Omental fat pad (tissue), 4 donors: ENCODE measurements at places on chromosomes 4 and X.

DNA sequence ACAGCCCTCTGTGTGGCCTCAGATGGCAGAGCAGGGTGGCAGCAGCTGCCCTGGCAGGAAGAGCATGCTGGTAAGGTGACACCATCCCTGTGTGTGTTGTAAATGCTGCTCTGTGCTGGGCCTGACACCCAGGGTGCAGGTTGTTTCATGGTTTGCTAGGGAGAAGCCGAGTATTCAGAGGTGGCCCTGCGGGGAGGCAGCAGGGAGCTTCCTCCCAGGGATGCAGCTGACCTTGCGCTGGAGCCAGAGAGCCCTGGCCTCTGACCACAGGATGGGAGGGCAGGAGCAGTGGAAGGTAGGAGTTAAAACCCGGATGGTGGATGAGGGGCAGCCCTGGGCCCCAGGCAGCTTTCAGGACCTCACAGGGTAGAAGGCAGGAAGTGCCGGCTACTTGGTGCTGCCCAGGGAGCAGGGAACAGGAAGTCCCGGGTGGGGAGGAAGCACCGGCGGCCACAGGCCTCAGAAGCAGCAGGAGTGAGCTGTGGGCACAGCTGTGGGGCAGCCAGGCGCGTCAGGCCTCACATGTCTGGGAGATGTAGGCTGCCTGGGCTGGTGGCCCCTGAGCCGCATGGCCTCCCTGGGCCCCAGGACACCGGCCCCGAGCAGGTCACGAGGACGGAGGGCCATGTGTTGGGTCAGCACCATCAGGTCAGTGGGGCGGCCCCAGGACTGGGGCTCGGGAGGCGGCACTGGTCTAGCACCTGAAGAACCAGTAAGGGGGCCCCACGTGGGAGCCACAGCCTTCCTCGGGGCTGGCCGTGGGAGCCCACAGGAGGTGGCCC lies 19.1 kb downstream of the SH3BP2 start:
- no peak for DNase-seq

- DNase-seq = no peak
These were observed 3.9 kb upstream of the RNF4 start for GRCh38 chr4:2465032-2465431.

- DNase-seq = no peak
These were observed 76.9 kb downstream of the PAQR3 start for GRCh38 chr4:78862314-78862737.

DNA sequence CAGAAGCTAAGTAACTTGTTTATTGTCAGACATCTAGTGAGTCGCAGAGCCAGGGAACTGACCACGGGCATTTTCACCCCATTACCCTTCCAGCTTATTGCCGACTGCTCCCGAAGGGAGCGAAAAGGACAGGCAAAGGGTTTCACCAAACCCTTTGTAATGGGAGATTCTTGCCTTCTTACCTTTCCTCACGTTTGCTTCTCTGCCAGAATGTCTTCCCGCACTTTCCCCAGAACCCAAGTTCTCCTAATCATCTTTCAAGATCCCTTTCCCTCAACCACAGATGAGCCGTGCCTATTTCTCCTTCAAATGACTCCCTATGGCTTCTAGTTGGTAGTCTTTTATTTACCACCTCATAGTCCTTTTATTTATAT lies 520 bp upstream of the SRP72 start:
- DNase-seq = no peak

- no peak for DNase-seq
These were observed 66.1 kb downstream of the KLHL4 start for GRCh38 chrX:87583679-87584078.

DNA sequence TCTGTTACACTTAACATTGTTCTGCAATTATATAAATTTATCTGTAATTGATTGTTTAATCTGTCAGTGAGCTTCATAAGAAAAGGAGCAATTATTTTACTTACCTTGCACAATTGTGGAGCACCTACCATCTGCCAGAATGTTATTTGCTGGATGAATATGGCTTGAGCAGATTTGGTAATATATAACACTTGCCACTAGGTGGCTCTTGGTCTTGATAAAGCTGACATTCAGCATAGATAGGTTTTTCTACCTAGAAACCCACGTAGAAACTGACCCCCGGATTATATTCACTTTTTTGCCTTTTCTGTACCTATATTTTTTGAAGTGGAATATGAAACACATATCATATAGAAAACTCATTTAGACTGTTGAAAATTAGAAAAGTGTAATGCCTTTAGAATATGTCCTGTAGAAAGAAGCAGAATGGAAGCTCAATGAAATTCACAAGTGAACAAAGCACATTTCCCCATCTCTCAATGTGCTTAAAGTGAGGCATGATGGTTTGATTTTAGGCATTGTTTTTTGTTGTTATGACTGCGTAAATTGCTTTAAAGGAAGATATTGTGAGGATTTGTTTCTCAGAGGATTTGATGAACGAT lies 9.5 kb downstream of the RBPJ start:
- DNase-seq = no peak

GRCh38 chr4:119027811-119028210 lies 107.8 kb upstream of the MYOZ2 start:
- no peak for DNase-seq

DNA sequence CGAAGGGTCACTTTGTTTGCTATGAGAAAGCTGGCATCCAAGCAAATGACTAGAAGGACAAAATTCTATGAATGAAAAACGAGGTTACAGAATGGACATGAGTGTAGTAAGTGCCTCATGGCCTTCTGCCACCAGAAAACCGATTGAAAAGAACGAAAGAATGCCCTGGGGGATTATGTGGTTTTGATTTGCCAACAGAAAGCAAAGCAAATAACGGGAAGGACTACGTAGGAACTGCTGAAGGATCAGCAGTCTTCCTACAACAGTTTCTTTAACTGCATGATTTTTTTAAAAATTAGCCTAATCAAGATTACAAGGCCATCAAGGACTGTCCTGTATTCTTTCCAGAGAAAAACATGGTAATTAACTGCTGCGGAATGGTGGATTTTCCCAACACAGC lies 50.6 kb downstream of the NRK start:
- DNase-seq = no peak

DNA sequence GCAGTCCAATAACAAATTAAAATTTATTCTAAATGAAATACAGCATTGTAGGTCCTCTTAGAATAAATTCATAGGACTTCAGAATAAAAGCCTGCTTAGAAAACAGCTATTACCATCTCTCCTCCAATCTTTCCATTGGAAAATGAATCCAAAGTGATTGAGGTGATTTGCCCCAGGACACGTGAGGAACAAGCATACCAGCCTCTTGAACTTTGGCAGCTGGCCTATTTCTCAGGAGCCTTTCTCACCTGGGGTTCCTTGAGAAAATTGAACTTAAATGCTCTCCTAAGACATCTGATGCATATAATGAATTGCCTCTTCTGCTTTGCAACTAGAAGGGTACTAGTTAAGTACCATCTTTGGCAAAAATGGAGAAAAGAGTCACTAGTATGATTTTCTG lies 13.5 kb downstream of the ARHGAP24 start:
- no peak for DNase-seq

DNA sequence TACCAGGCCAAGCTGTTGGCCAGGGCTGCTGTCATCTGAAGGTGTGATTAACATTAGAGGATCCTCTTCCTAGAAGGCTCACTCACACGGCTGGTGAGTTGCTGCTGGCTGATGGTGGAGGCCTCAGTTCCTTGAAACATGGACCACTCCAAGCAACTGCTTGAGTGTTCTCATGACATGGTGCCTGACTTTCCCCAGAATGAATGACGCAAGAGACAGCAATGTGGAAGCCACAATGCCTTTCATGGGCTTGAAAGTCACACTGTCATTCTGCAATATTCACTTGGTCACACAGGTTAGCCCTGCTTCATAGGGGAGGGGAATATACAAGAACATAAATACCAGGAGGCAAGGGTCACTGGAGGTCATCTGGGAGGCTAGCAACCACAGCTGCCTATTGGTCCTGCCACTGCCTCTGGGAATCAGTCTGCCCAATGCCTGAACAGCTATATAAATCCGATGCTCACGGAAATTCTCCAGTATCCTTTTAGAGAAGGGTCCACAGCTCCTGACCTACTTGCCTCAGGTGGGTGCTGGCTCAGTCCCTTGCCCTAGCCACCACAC lies 97.1 kb upstream of the MAML3 start:
- no peak for DNase-seq

DNA sequence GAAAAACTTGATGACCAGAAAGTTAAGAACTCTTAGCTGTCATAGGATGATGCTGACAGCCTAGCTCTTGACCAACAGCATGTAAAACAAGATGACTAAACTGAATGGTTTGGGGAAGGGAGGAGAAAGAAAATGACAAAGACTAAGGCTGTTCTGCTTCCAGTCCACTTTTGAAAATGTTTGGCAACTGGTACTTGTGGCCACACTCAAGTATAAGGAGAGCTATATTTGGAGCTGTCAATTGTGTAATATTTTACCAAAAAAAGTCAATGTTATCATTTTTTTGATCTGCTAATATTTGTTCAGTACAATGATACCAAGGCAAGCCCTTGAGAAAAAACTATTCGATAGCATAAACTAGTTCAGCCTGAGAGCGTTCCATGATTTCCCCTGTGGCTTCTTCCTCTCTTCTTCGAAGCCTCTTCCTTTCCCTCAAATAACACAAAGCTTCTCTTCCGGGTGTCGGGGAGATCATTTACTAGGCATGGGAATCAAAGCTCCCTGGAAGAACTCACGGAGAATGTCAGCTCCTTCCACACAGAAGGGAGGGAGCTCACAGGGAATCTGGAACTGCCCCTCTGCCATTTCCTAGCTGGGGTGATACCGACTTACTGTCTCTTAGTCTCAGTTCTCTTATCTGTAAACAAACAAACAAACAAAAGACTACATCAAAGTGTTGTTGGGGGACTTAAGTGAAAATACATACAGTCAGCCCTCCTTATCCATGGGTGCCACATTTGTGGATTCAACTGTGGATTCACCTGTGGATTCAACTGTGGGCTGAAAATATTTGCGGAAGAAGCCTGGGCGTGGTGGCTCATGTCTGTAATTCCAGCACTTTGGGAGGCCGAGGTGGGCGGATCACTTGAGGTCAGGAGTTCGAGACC lies 82.6 kb downstream of the SCD5 start:
- no peak for DNase-seq

- DNase-seq = no peak
These were observed 8.5 kb downstream of the AKAP17A start for GRCh38 chrX:1599791-1600405.

DNA sequence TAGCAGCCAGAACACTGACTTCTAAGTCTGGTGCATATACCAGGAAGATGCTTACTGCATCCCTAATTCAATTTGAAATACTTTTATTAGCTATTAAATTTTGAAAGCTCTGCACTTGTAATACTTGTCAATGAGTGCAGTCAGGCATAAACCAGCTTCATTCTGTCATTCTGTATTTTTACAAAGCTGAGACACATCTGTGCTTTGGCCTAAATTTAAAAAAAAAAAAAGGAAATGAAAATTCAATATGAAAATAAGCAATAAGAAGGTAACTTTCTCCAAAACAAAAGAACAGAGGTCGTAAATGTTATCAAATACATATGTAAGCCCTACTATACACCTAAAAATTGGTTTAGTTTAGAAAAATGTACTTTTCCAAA lies 7.0 kb downstream of the SMIM14 start:
- DNase-seq = no peak

GRCh38 chr4:27191592-27191991 lies 331.0 kb downstream of the STIM2 start:
- no peak for DNase-seq

DNA sequence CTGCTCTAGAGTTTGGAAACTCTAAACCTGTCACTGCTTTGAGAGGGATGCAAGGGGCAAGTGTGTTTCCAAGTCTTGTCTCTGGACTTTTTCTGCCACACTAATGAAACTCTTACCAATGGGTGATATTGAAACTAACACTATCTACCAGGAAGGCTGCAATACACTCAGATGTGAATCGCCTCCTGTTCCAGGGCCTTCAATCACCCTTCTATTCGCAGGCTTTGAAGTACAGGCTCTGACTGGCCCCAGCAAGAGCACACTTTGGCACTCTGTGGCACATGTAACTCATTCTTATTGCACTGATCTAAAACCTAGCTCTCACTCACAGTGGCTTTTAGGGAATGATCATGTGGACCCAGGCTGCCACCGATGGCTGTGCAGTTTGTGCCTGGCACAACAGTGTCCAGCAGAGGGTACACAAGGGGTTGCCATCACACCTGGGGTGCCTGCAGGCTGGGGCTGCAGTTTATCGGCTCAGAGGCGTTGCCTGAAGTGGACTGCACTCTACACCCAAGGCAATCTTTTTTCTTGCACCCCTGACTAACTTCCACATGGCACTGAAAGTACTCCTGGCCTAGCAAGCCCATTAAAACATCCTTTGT lies 210.8 kb downstream of the MGST2 start:
- no peak for DNase-seq

DNA sequence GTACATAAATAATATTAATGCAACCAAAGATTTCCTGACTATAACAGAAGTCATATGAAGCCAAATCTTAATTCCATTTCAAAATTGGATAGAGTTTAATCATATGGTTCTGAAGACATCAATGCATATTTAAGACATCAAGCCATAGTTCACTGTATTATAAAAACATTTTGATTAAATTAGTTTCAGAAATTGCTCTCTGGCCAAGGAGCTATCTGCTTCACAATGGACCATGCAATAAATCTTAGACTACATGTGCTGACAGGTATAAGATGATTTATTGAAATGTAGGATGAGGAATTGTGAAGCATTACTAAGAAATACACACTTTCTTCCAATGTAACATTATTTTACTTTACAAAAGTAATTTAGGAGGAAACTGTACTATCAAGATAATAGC lies 81.6 kb downstream of the MID1 start:
- no peak for DNase-seq

DNA sequence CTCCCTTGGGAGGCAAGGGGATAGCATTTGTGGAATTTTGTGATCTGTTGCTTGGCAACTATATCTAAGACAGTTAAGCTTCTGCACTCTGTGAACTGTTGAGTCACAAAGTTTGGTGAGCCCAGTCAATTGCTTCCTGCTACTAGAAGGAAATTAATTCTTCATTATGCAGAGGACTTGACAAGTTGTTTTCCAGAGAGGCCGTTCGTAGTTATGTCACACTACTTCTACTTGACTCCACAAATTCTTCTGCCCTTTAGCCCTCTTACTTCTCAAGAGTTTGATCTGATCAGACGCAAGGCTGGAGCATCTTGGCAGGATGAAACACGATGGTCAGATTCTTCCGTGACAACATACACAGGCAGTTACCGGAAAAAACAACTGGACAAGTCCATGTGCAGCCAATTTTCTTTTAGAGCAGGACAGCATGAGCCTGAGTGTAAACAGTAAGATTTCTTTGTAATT lies at the start of gene C4orf51:
Gene C4orf51 (plus strand): TSS at position 156 of the 465 bp plus-strand sequence. CDS start 58 bp downstream, at position 214.
- DNase-seq = no peak

DNA sequence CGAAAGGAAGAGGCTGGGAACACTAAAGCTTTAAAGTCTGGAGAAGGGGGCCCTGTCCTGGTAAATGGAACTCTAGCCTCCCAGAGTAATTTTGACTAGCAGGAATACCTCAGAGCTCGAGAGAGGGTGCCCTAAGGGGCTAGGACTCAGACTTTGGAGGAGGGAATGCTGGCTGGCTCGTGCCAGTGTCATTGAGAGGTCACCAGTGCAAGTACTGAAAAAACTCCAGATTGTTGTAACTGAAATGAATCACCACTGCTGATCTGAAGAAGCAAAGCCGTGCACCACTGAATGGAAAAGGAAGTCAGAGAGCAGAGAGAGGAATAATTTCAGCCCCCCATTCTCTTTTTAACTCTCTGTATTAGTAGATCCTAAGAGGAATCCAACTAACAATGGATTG lies 690.2 kb downstream of the FAT4 start:
- no peak for DNase-seq
